ENCODE measurements at places on chromosomes 11 and 22. TPM values are rescaled to one million over a fixed set of nuclear protein-coding genes. Genes with fewer than 3 reads are reported as not detected.

The RTN4R gene
- 2.7 TPM for total RNA-seq

GRCh38 chr11:121282886-121283502 is 9.6 kb upstream of the SC5D start:
- no peaks in the 10 kb centered on the region for H3K4me1 ChIP-seq
- no peak overlapping the region for H3K27ac ChIP-seq
- H3K36me3 ChIP-seq = no peaks in the 10 kb centered on the region
- DNase-seq = no peak
- H3K4me3 ChIP-seq = no peak overlapping the region

GRCh38 chr11:99739464-99740089 is 718.8 kb downstream of the CNTN5 start:
- no peak overlapping the region for H3K27ac ChIP-seq
- no peaks in the 10 kb centered on the region for H3K4me1 ChIP-seq
- peak; percentile 47 for DNase-seq
- H3K36me3 ChIP-seq = no peaks in the 10 kb centered on the region
- peaks cover 76% of the 10 kb centered on the region for H3K27me3 ChIP-seq

DNA sequence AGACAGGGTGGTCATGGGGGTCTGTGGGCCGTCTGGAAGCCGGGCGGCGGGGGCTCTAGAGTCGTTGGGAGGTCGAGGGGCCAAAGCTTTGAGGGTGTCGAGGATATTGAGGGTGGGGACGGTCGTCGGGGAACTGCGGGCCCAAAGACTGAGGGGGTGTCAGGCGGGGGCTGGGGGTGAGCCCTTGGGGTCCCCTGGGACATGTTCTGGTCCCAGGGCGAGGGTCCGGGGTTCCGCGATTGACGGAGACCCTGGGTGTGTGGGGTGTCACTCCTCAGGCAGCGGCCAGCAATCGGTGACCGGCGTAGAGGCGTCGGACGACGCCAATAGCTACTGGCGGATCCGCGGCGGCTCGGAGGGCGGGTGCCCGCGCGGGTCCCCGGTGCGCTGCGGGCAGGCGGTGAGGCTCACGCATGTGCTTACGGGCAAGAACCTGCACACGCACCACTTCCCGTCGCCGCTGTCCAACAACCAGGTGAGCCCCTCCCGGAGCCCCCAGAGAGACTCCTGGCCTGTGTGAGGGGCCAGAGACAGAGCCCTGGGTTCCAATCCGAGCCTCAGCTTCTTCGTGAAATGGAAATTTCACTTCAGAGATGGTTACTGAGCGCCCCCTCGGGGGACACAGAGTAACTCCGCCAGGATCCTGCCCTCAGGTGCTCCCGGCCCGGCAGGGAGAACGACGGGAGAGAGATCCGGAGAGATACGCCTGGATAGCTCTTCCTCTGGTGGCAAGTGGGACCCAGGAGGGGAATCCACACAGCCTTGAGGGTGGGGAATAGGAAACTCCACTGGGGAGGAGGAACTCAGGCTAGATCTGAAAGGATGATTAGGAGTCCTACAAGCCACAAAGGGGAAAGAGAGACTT is 714 bp downstream of the SDF2L1 start:
- no peaks in the 10 kb centered on the region for H3K27me3 ChIP-seq
- H3K27ac ChIP-seq = peak overlapping the region; percentile 83
- H3K36me3 ChIP-seq = peaks cover 41% of the 10 kb centered on the region
- H3K4me3 ChIP-seq = peak overlapping the region; percentile 76

DNA sequence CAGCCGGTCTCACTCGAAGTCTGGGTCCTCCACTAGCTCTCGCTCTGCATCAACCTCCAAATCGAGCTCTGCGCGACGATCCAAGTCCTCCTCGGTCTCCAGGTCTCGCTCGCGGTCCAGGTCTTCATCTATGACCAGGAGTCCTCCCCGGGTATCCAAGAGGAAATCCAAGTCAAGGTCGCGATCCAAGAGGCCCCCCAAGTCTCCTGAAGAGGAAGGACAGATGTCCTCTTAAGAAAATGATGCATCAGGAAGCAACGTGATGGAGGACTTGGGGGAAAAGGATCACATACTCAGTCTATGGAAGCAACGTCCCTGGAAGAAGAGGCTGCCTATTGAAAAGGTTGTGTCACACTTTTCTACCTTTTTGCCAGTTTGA is 1.1 kb downstream of the SRSF8 start:
- DNase-seq = no peak
- peaks cover 19% of the 10 kb centered on the region for H3K36me3 ChIP-seq
- peak overlapping the region; percentile 95 for H3K27ac ChIP-seq
- no peaks in the 10 kb centered on the region for H3K27me3 ChIP-seq
- H3K4me1 ChIP-seq = peaks cover 18% of the 10 kb centered on the region
- H3K4me3 ChIP-seq = peak overlapping the region; percentile 99

The ABTB2 gene
- total RNA-seq = 3.1 TPM

DNA sequence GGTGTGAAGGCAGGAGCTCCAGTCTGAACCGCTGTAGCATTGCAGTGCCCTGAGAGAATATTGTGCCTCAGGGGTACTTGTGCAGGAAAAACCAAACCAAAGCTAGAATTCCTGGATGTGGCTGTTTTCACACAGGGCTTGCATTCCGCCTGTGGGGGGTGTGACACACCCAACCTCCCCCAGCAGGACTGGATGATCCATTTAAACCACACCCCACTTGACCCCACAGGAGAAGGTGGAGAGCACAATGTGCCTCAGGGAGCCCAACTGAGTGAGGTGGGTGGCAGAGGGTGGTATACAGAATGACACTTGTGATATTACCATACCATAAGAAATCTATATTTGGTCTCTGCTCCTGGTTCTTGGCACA is 66.9 kb upstream of the SLC22A12 start:
- H3K4me3 ChIP-seq = no peak overlapping the region
- H3K4me1 ChIP-seq = no peaks in the 10 kb centered on the region
- no peak for DNase-seq
- H3K27ac ChIP-seq = no peak overlapping the region
- no peaks in the 10 kb centered on the region for H3K36me3 ChIP-seq
